ENCODE measurements at places on chromosomes 4 and X.

GRCh38 chrX:115330498-115331168 is 41.1 kb downstream of the LUZP4 start:
- DNase-seq = peak; percentile 25

DNA sequence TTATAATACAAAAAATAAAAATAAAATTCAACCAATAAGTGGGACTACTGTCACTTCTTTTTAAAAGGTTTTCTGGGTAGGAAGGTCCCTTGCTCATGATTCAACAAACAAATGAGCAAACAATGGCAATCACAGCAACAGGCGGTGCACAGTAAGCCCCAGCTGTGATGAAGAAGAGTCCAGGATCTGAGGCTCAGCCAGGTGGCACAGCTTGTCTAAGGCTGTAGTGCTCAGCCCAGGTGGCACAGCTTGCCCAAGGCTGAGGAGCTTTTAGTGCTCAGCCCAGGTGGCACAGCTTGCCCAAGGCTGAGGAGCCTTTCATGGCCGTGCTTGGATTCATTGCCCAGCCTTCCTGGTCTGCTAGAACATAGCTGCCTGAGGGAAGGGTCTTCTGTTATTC is 75.0 kb downstream of the ZFYVE28 start:
- no peak for DNase-seq

DNA sequence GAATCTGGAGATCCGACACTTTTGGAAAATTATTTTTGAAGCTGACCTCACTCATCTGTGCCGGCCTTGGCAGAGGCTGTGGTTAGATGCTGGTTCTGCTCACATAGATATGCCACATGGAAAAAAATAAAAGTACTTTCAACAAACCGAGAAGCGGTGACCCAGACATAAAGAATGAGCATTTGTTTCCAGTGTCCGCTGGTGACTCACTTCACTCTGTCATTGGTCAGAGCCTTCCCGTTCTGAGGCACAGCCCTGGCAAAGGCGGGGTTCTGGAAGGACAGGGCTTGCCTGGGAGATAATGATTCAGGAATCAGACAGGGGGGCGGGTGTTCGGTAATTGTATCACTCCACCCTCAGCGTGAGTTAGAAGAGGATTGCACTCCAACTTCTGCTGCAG is 172.4 kb upstream of the MXRA5 start:
- DNase-seq = no peak

- no peak for DNase-seq
These were observed 219.5 kb downstream of the HS6ST2 start for GRCh38 chrX:132738951-132739350.

- DNase-seq = peak; percentile 88
These were observed 28.4 kb downstream of the TRMT44 start for GRCh38 chr4:8468746-8469535.

DNA sequence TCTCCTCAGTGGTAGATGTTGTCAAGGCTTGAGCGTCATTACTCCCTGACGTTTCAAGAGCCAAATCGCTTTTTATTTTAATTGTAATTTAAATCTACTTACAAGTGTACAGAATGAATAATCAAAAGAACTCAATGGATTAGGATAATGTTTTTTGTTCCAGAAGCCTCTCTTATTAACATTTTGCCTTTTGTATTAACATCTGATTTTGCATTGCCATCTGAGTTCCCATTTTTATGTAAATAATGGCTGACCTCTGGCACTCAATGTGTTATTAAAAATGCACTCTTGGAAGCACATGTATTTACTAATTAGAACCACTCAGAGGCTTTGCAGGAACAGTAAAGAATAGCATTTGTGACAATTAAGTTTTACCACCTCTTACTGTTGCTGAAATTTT is 411.0 kb downstream of the EPHA5 start:
- no peak for DNase-seq

DNA sequence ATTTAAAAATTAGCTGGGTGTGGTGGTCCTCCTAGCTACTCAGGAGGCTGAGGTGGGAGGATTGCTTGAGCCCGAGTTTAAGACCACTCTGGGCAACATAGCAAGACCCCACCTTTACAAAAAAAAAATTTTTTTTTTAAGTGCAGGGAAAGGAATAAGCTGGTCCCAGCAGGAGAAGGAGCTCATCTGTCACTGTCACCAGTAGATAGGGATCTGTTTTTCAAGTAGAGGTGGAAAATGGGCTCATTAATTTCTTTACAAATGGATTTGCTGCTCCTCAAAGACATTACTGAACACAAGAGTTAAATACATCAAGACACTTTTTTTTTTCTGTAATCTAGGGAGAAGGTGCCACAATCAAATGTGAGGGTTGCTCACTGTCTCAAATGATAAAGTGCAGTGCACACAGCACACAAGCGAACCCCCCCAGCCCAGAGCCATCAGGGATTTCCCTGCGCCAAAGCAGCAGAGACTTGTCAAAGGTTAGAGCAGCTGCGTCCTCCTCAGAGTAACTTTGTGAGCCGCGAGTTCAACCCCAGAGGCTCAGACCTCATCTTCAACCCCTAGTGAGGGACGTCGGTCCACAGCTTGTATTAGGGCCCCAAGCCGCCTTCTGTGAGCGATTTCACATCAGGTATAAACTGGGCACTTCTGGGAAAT is 14.3 kb upstream of the MTNR1A start:
- no peak for DNase-seq

DNA sequence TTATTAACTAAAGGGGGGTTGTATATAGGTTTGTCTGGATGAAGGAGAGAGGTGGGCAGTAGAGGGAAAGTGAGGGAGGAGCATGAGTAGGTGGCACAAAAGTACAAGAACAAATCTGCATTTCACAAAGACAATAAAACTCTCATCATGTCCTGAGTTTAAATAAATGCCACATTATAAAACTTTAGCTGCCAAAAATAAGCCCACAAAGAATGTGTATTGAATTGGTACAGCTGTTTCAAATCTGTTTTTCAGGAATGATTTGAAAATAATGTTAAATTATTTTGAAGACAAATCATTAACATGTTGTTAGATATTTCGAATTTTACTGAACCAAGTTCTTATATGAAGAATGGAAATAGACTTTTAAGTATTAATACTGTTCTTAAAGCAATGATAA is 5.8 kb downstream of the CNKSR2 start:
- no peak for DNase-seq

DNA sequence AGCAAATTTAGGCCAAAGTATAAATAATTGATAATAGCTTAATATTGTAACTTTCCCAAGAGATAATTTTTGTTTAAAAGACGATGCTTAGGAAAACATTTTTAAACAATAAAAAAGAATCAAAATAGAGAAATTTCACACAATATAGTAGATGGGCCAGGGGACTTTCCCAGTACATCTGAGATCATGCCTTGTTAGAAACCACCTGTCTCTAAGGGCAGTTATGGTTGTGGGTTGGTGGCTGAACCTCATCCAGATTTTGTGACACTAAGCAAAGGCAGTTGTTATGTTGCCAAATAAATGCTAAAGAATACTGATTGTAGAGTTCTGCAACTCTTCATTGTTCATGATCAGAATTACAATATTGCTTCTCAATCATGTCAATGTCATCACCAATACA is 270.6 kb downstream of the BANK1 start:
- DNase-seq = no peak

DNA sequence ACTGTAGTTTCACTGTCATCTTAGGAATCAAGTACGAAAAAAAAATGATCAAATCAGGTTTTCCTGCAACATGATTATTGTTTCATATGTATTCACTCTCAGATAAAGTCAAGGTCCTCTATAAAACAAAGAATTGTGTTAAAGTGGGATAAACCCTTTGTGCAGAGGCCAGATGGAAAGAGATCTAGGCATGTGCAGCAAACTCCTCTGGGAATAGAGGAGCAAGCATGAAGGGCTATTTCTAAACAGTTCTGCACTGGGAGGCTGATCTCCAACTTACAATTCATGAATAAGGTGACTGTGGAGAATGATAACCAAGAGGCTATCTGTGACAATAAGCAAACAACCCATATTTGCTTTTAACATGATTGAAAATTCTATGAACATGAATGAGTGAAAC is 2.4 kb upstream of the WDFY3 start:
- no peak for DNase-seq

GRCh38 chr4:150139297-150139865 is 61.1 kb downstream of the DCLK2 start:
- DNase-seq = no peak

DNA sequence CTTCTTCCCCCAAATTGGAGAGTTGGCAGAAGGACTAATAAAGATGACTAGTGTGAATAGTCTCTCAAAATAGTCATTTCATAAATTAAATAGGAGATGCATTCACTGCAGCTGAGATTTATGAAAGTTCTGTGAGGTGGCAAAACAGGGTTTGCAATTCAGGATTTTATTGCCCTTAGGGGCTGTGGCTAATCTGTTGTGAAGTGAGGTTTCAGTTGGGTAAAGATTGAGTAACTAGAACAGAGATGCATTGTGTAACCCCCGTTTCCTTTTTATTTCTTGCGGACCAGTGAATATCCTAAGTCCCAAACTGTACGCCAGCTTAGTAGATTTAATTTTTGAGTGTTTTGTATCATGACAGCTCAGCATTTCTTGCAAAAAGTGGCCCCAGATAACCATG is 16.2 kb upstream of the SCRG1 start:
- no peak for DNase-seq

GRCh38 chr4:173074501-173074946 is 94.1 kb upstream of the GALNT7 start:
- DNase-seq = peak; percentile 82

- peak; percentile 8 for DNase-seq
These were observed 406.7 kb upstream of the ACTRT1 start for GRCh38 chrX:128458888-128459287.

DNA sequence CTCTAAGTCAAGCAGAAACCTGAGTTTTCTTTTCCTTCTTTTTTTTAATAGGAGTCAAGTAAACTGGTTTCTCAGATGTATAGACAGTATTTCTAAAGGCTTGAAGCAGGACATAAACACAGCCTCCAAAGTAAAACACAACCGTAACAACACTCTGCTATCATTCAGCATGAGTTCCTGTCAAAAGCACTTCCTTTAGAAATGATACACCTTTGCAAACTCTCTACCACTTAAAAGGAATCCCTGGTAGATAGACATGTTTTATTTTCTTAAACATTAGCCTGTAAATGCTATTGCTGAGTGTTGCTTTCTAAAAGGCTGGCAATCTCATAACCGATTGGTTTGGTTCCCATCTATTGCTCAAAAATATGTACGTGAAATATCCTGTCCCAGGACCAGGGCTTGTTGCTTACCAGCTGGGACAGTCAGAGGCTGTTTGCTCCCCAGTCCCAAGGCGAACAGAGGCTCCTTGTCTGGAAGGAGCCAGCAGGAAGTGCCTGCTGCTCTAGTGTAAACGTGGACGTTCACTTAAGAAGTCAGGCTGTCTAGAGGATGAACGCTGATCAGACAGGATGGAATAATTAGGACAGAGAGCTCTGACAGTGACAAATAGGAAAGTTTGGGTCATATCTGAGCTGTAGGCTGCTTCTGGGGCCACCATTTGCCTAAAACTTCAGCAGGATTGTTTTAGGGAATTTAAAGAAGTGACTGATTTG is 173.9 kb upstream of the KLF3 start:
- no peak for DNase-seq

DNA sequence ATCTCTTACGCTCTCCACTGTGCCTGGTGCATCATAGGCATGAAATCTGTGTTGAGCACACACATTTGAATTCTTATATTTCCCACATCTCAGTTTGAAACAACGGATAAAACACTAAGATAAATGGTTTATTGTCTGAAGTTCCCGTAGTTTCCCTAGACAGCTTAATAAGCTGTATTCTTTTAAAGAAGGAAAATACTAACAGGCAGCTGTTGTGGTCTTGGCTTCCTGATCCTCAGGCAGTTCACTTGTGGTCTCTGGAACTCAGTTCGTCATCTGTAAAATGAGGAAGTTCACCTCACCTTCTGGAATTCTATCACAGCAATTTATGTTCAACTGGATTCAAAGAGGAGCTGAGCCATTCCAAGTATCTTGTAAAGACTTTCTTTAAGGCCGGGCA is 1805.6 kb upstream of the TENM3 start:
- no peak for DNase-seq

DNA sequence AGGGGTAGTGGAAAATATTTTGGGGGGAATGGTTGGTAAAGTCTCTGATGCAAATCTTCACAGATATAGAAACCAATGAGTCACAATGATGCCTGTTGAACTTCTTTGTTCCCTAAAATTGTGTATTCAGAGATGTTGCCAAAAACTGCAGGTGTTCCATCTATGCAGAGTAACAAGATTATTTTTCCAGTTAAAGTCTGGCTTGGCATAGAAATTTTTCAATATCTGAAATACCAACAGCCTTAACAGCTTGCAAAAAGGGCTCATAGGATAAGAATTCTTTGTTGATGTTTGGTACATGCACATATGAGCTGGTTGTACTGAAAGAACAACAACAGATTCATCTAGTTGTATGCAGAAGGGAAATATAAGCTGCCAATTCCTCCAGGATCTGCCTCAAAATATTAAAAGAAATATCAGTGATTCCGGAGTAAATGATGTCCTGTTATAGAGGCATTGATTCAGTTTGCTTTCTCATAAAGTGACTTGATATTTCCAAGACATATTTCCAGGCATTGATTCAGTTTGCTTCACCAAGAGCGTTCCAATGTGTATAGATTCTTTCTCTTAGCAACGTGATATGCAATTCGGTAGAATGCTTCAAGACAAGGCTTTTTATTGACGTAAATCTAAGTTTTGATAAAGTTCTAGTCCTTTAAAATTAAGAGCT is 564.4 kb downstream of the TMA16 start:
- no peak for DNase-seq

GRCh38 chr4:11421116-11421515 is 7.6 kb downstream of the HS3ST1 start:
- no peak for DNase-seq

DNA sequence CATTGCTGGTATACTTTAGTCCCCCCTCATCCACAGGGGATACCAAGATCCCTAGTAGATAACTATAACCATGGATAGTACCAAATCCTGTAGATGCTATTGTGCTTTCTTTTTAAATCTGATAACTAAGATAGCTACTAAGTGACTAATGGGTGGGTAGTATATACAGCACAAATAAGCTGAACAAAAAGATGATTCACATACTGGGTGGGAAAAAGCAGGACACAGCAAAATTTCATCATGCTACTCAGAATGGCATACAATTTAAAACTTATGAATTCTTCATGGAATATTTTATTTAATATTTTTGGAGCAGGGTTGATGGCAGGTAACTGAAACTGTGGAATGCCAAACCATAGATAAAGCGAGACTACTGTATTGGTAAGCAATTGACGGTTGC is 161.6 kb downstream of the IL15 start:
- no peak for DNase-seq

DNA sequence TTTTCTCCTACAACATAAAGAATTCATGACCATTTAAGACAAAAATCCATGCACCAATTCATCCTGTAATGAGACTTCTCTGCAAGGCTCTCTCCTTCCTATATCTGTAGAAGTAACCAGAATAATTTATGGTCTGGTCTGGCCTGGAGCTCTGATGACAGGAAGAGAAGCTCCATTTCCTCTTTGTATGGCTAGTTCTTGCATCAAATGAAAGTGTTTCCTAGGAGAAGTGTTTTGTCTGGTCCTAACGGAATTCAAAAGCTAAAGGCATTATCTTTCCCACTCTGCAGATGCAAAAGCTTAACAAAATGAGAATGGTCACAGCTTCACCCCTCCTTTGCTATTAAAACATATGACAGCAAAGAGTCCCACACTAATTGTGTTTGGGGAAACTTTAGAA is 55.1 kb downstream of the SPATA18 start:
- no peak for DNase-seq
